ENCODE measurements at places on chromosomes 3 and 15.

DNA sequence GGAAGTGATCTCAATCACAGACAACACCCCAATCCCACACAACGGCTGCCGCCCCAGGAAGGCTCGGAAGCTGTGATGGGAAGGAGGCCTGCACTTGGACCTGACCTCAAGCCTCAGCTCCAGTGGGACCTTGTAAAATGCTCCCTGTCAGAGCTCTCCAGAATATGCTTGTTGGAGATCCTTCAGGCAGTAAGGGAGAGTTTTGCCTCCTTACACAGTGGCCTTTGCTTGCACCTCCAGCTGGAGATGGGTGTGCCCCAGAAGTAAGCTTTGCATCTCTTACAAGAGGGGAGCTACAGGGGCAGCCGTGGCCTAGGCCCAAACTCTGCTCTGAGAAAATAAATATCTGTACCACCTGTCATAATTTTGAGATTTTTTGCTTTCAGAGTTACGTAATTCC lies 10.4 kb downstream of the MRPS11 start:
- no peak for DNase-seq

GRCh38 chr15:75723171-75723846 lies 10.7 kb upstream of the CSPG4 start:
- peak; percentile 50 for DNase-seq

DNA sequence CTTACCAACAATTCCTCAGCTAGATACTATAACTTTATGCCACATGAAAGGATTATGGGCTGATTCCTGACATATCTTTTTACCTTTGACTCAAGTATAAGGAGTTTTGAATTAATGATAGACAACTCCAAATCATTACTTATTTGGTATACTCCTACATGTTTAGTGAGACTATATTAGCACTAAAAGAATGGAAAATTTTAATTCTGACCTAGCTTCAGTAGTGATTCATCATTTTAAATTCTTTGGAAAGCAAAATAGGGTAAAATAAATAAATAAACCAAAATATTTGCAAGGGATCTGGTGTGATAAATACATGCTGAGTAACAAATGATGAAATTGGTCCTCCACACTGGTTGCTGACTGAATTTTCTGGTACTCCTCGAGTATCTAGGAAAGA lies 42.3 kb upstream of the VGLL3 start:
- DNase-seq = no peak

DNA sequence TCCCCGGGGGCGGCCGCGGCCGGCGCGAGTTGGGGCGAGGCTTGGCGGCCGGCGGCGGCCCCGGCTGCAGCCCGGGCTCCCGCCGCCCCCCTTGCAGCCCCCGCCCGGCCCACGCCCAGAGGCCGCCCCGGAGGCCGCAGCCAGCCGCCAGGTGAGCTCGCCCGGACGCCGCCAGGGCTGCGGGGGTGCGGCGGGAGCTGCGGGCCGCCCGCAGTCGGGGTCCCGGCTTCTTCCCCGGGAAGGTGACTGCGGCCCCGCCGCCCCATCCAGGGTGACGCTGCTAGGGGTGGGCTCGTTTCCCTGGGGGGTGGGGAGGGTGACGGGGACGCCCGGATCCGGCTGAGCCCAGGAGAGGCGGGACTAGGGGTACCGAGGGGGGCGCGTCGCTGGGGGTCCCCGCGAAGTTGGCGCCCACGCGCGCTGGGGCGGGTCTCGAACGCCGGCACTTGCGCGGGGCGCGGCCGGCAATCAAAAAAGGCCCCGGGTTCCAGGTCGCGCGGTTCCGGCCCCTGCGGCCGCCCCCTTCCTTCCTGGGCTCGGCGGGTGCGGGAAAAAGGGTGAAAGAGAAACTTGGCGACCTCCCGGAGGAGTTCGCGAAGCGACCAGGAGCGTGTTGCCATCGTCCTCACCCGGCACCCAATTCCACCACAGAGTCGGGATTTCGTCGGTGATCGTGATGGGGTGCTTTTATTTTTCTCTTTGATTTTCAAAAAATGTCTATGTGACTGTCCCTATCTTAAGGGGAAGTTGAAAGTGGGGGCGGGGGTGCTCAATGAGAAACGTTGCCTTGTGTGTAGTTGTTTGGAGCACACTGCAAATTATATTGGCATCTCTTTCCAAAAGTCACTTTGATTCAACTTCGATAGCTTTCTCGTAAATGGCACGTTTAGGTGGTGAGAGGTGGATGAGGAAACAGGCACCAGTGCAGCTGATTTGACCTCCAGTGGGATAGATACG lies 619 bp downstream of the ATXN7 start:
- DNase-seq = peak; percentile 67

GRCh38 chr15:61943992-61944391 lies 116.3 kb downstream of the VPS13C start:
- no peak for DNase-seq

- DNase-seq = no peak
Measured at GRCh38 chr3:37941608-37942508, 48.7 kb upstream of the VILL start.

DNA sequence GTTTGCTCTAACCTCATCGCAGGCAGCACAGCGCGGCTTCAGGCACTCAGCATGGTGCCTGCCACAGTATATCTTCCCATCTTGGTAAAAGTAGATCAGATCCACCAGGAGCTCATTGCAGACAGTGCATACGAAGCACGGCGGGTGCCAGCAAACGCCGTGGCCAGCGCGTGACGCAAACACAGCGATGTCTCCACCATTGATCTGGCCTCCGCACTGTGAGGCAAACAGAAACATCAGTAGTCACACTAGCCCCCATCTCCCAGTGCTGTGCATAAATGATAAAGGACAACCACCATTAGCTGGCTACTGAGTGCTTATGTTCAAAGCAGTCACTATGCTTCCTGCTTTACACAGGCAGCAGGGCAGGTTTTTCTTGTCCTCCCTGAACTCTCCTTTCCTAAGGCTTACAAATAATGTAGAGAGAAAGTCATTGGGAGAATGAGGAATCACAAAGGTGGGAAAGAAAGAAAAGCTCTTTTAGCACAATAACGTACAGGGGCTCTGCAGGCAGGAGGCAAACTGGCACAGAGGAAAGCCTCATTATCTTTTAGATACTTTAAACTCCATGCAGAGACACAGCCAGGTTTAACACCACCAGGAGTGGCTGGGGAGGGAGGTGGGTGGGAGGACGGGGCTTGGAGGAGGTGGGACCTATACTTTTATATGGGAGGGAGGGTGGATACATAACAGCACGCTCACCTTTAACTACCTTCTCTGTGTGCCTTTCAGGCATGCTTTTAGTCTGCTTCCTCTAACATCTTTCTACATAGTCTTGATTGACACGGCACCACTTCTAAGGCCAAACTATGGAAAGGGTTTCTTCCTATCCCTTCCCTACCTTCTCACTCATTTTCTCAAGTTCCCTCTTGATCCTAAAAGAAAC lies 67.9 kb downstream of the PRICKLE2 start:
- DNase-seq = no peak

GRCh38 chr15:96121086-96121920 lies 209.2 kb upstream of the NR2F2 start:
- DNase-seq = no peak

GRCh38 chr15:48458876-48459275 lies 127.6 kb downstream of the DUT start:
- DNase-seq = no peak

DNA sequence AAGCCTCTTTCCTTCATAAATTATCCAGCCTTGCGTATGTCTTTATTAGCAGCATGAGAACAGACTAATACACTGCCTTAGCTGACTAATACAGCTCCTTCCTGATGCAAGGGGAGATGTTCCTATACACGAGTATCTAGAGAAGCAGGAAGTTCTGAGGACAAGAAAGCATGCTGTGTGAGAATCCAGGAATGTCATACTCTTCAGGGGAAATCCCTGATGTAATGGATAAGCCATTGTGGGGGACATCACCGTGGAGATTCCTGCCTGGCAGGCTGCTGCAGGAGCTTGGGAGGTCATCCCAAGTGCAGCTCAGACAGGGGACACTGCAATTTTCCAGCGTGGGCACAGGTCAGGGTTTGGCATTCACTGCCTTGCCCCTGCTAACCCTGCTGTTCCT lies 476.9 kb downstream of the NR2F2 start:
- no peak for DNase-seq

GRCh38 chr3:168124291-168124690 lies 28.6 kb upstream of the GOLIM4 start:
- DNase-seq = no peak

- DNase-seq = no peak
Measured at GRCh38 chr3:45665101-45665572, 24.1 kb upstream of the SACM1L start.

- no peak for DNase-seq
Measured at GRCh38 chr3:122232485-122232884, 49.0 kb downstream of the CASR start.

- no peak for DNase-seq
Measured at GRCh38 chr3:104437891-104438290, 928.8 kb upstream of the ALCAM start.

GRCh38 chr3:37321863-37322262 lies 147.5 kb upstream of the LRRFIP2 start:
- DNase-seq = no peak

DNA sequence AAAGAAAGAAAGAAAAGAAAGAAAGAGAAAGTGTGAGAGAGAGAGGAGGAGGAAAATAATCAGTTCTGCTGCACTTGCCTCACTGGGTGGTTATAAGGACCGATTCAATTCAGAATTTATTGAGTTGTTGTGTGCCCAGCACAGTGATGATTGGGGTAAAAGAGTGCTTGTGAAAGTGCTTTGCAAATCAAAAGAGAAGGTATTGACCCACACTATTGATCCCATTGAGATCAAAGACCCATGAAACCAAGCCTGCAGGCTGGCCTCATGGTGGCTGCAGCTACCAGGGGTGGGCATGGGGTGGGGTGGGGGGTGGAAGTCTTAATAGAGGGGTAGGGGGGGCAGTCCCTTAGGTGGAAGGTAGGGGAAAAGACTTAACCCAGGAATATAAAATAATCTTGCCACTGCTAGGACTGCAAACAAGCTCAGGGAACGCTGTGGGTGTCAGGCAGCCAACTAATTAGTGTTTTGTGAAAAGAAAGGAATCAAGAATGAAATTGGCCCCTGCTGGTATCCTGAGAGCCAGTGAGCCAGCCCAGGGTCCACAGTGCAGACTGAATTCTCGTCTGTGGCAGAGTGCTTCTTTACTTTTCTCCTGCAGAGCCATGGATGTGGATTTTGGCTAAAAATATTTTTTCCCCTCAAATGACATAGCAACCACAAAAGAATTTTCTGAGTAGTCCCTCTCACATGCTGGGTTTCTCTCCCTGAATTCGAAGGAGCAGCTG lies 34.2 kb downstream of the CLEC3B start:
- DNase-seq = no peak

- DNase-seq = no peak
Measured at GRCh38 chr15:28978011-28978378, 92.2 kb downstream of the APBA2 start.

DNA sequence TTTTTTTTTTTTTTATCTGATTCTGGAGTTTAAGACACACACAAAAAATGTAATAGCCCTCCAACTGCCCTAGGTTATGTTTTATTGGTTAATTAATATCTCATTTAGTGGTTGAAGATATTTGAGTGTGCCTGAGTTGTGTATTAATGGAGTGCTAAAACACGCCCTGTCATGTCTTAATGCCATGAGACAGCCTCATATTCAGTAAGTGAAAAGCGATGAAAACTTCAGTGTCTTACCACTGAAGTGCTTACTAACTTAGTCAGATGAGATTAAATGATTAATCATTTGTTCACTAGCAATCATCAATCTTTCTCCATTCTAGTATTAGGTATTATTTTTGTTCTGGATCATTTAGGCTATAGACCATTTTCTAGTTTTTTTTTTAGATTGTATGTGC lies 544.7 kb upstream of the ROBO2 start:
- DNase-seq = no peak

DNA sequence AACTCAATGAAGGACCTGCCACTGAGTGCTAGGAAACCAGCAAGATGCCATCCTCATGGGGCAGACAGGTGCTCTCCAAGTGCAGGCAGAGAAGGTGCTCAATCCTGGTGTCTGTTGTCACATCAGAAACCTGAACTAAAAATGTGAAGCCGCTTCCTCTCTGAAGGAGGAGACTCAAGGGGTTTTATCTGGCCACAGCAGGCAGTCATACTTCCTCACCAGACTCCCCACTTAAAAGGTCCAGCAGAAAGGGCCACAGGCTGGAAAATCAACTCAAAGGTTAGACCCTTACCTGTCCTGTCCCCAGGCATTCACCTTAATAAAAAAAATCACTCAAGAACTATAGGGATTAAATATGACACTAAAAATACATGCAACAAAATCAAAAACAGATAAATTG lies 4.8 kb downstream of the CCDC12 start:
- no peak for DNase-seq

- peak; percentile 46 for DNase-seq
Measured at GRCh38 chr15:77034695-77035489, 36.0 kb downstream of the TSPAN3 start.

GRCh38 chr15:49494842-49495241 lies 71.8 kb downstream of the FGF7 start:
- DNase-seq = no peak

DNA sequence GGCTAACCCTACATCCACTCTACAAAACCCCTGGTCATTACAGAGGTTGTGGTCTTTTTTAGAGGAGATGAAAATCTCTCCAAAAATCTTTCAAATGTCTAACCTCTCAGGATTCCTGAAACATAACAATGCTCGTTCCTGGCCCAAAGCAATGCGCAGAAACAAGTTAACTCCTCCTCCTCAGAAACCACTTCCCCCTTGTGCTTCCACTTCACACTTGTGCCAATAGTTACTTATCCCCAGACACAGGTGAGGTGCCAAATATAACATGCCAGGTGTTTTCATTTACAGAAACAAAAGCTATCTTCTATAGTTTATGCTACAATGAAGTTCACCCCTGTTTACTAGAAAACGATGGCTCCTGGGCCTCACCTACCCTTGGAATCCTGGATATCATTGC lies 6.2 kb downstream of the NDUFAF1 start:
- DNase-seq = no peak

GRCh38 chr15:43958861-43959330 lies 132.1 kb downstream of the WDR76 start:
- no peak for DNase-seq

- DNase-seq = no peak
Measured at GRCh38 chr3:17967953-17968607, 225.6 kb upstream of the TBC1D5 start.

- DNase-seq = peak; percentile 63
Measured at GRCh38 chr3:9862391-9863057, 17.5 kb downstream of the CIDEC start.

DNA sequence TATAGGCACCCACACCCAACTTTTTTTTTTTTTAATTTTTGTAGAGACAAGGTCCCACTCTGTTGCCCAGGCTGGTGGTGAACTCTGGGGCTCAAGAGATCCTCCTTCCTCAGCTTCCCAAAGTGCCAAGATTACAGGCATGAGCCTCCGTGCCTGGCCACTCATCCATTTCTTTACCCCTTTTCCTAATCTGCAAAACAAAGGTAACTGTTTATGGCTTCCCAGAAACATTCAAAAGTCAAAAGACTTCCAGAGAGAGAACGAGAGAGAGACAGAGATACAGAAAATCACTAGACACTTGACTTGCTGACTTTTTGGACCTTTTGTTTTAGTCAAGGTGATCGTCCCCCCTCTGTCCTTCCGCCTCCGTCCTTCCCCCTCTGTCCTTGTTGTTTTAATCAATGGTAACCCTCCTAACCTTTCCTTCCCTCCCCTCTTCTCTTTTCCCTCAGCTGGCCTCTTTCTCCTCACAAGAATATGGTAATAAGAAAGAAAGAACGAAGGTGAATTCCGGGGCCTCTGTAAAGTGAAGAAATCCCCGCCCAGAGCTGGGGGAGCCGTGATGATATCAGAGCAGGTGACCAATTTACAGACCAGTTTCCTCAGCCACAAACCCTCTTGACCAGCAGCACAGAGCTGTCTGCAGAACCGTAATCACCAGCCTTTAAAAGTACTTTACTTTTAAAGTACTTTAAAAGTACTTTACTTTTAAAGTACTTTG lies 21.9 kb downstream of the KLHL6 start:
- DNase-seq = no peak

Data from right forelimb (tissue), 1 donor.